K562 (cell line): ENCODE measurements at places on chromosomes 16 and 17. TPM values are rescaled to one million over a fixed set of nuclear protein-coding genes. Genes with fewer than 3 reads are reported as not detected.

DNA sequence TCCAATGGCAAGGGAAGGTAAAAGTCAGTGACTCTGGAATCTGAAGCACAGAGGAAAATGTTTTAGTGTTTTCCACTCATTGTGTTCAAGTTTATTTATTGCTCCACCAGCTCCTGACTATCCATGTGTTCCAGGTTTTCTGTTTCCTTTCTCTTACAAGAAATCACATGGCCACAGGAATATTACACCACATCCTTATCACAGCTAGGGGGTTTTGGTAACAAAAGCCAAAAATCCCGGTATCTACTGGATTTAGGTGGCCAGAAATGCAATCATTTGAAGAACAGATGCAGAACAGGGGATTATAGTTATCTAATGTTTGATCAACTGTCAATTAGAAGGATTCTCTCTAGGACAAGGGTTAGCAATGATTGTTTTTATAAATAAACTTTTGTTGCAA lies 47.9 kb downstream of the STH start:
- DNase-seq = no peak

- peak; percentile 51 for DNase-seq
These were observed 8.2 kb downstream of the CAVIN1 start for GRCh38 chr17:42414704-42415409.

- DNase-seq = no peak
These were observed 25.6 kb downstream of the PMP22 start for GRCh38 chr17:15239491-15239890.

The KRTAP2-3 gene
- not detected in 2 replicates for total RNA-seq

GRCh38 chr16:75244844-75245758 lies 6.3 kb downstream of the BCAR1 start:
- DNase-seq = no peak

The NPTX1 gene
- total RNA-seq = 0.04 TPM in 1 of 2 replicates, not detected in the other

The TMEM220 gene
- total RNA-seq = not detected in 2 replicates

The TSNAXIP1 gene
- total RNA-seq = not detected in 2 replicates

The OTOA gene
- total RNA-seq = not detected in 2 replicates

The NGFR gene
- 0.09 and 0.11 TPM in 2 replicates for total RNA-seq

The CALCOCO2 gene
- 67.5 and 69.4 TPM in 2 replicates for total RNA-seq

GRCh38 chr17:64571746-64572145 lies 65.0 kb downstream of the CEP95 start:
- no peak for DNase-seq

GRCh38 chr17:2138761-2139160 lies 83.9 kb downstream of the HIC1 start:
- DNase-seq = no peak

GRCh38 chr17:79465011-79465680 lies 145.7 kb downstream of the RBFOX3 start:
- no peak for DNase-seq

DNA sequence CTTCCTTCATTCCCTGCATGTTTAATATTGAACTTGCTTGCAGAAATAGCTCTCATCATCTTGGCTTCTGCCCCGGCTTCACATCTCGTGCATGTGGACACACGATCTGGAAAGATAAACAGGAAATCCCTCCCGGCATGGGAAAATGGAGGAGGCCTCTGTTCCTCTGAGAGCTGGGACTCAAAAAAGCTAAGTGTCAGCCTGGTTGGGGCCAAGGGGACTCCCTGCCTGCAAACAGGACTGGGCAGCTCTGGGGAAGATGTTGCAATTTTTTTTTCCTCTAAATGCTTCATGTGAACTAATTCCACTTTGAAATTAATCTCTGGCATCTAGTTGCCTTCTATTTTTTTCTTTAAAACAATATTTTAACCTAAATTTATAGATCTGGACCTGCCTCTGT lies 24.8 kb downstream of the ITPRIPL2 start:
- DNase-seq = no peak

The BHLHA9 gene
- not detected in 2 replicates for total RNA-seq

The PSKH1 gene
- total RNA-seq = 17.1 and 20.9 TPM in 2 replicates

The PRRT2 gene
- total RNA-seq = 0.69 and 1.2 TPM in 2 replicates

The ADCY7 gene
- 104 and 108 TPM in 2 replicates for total RNA-seq

DNA sequence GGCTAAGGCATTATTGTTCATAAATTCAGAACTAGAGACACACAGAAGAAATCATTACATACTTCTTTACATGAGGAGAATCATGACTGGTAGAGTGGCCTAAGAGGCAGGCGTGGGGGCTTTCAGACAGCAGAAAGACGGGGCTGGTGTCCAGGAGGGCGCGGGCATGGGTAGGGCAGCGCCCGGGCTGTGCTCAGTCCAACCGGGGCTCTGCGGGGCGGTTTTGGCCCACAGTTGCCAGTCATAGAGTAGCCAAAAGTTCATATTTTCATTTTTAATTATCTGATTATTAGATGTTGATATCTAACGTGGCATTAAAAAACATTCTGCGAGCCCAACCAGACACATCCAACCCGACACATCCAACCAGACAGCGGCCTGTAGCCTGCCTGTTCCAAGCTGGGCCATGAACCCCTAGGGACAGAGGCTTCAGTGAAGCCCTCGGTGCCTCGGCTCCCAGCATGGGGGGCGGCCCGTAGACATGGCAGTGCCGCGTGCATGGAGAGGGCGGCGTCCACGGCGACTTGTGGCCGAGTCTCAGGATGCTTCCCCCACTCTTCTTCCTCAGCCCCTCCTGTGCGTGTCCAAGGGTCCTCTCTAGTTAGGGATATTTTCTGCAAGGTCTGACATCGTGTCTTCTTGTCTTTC lies 162.4 kb upstream of the CHMP6 start:
- no peak for DNase-seq

The QRICH2 gene
- 1.4 and 2.0 TPM in 2 replicates for total RNA-seq

DNA sequence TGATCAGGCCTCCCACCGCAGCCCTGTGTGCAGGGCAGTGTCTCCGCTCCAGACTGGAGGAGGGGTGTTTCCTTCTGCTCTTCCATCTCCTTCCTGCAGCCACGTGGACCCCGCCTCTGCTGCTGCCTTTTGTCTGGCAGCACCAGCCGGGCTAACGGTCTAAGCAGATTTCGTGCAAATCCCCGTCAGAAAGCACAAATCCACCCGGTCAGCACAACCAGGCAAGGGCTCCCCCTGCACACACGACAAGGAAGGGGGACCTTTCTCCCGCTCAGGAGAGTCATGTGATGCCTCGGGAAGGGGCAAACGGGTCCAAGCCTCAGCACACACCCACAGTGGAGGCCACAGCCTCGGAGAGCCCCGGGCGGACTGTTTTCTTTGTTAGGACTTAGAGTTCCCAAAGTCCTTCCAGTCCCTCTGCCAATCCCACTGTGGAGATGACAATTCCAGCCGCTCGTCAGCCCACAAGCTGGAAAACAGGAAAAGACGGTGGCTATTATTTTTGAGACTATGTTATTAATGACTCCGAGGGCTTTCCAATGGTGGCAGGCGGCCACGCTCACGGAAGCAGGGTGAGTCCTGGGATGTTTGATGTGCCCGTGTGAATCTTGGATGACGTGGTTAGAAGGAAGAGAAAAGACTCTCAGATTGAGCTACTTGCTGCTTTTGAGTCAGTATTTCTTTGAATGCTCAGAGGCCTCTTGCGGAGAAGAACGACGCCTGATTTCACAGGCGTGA lies 22.5 kb upstream of the MEAK7 start:
- DNase-seq = no peak

The ZNF385C gene
- 0.22 and 0.34 TPM in 2 replicates for total RNA-seq

The SHMT1 gene
- 30.7 and 31.2 TPM in 2 replicates for total RNA-seq

DNA sequence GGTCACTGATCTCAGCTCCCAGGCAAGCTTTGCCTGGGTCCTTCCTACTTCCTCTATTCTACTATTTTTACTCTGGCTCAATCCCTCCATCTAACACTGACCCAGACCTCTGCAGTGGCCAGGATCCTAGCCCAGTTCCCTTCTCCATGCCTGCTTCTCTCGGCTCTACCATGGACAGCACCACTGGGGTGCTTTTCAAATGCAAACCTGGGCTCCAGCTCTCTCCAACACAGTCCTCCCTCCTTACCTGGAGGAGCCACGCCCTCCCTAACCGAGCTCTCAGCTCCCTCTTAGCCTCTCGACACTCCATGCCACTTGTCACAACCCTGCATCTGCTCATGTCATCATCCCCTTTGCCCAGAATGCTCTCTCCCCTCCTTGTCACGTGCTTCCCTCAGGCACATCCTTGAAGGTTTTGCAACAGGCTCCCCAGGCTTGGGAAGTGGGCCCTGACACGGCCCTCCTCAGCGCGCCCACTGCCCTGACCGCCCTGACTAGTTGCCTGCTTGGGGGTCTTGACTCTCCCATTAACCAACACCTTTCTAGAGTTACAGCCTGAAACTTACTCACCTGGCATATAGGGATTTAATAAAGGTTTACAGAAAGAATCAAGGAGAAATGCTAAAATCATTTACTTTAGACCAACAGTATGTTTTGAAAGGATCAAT lies 41.6 kb downstream of the MARF1 start:
- DNase-seq = no peak

DNA sequence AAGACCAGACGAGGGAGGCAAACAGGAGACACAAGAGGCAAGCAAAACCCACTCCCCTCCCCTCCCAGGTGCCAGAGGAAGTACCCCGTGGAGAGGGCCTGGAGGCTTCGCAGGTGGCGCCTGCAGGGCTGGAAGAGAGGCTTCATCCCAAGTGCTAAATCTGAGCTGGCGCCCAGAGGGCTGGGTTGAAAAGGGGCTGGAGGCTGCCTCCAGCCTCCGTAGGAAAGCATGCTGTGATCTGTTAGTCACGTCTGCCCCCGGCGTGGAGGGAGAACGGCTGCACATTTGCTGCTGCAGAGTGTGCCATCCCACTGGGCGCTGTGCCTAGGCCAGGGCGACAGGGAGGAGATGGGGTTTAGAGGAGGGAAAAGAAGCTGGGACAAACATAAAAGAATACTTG lies 16.9 kb downstream of the RPH3AL start:
- DNase-seq = no peak

DNA sequence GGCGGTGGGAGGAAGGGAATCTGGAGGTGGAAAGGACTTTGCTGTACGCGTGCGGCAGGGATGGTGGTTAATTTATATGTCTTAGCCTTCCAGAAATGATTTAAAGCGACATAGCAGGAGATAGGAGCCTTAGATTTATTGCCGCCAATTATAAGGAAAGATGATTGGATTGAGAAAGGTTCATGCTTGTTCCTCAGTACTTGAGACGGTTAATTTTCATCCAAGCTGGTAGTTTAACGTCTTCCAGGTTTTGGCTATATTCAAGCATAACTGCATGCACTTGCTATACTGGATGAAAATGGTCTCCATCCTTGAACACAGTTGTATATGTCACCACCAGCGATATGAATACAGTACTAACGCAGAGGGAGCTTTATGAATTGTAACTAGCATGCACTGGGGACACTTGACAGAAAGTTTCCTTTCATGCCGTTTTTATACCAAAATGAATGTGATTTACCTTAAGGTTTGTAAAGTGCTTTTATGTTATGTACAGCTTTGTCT lies 610 bp upstream of the PEX12 start:
- DNase-seq = no peak

GRCh38 chr17:60525328-60525684 lies 736 bp downstream of the APPBP2 start:
- DNase-seq = peak; percentile 10

DNA sequence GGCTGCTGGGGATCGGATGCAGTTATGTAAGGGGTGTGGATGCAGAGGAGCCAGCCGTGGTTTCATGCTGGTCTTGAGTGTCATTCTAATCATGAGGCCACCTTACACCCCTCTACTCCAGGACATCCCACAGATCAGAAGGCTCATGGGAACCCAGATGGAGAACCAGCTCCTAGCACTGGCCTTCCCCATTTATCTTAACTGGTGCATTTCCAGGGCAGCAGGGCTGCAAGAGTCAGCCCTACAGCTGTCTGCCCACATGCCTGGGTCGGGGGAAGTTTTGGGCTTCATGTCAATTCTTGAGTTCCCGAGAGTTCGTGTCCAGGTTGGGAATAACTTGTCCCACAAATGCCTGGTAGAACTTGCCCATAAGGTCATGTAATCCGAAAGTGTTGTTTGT lies 29.1 kb downstream of the RPTOR start:
- DNase-seq = no peak

DNA sequence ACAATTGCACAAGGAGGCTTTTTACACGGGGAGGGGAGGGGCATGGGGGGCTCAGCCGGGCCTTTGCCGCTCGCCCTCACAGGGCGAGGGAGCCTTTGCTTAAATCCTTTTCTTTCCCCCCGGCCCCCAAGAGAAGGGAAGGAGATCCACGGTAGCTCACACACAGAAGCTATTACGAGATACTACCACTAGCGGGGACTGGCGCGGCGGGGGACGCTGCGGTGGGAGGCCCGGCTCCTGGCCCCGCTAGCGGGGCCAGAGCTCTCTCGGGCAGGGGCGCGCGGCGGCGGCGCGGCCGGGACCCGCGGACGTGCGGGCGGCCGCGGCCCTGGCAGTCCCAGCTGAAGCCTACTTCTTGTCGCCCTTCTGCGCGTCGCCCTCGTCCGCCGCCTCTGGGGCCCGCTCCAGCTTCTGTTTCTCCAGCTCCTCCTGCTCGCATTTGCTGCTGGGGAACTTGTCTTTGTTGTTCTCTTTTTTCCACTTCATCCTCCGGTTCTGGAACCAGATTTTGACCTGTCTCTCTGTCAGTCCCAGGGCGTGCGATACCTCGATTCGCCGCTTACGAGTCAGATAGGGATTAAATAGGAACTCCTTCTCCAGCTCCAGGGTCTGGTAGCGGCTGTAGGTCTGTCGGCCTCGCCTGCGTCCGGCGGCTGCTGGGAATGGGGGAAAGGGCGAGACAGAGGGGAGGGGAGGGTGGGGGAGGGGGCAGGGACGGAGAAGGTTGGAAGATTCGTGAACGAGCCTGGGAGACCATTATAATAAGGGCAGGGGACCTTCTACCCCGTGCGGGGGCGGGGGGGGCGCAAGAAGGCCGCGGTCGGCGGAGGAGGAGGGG lies 2.0 kb downstream of the HOXB8 start:
- no peak for DNase-seq

The TBC1D3I gene
- total RNA-seq = 0.22 TPM in 1 of 2 replicates, not detected in the other

DNA sequence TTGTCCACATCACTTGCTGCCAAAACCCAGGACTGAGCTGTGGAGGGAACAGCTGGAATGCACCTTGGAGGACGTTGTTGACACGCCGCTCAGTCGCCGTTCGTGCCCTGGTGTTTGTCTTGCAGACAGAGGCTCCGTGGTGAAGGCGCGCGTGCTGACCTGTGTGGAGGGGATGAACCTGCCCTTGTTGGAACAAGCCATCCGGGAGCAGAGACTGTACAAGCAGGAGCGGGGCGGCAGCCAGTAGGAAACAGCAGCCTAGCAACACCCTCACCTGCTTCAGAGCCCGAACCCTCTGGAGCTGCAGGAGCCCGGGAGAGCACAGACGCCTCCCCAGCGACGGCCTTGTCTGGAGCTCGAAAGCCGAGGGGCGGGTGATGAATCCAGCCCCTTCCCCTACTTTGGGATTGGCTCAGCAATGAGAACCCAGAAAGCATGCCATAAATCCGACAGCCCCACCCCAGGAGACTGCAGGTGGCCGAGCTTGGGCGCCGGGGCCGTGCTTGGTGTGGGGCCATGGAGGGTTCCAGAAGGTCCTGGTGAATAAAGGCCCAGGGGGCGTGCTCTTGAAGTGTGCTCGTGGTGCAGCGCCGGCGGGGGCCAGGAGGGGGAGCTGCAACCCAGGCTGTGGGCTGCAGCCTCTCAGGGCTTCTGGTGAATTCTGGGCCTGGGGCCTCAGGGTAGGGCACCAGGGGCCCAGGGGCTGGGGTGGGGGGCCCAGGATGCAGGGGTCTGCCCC lies 470 bp upstream of the CDK3 start:
- DNase-seq = peak; percentile 80

GRCh38 chr17:77700165-77700881 lies 258.2 kb upstream of the TNRC6C start:
- DNase-seq = no peak
